WTC11 (cell line): ENCODE measurements at places on chromosomes 13 and 19.

- H3K36me3 ChIP-seq = no peaks in the 10 kb centered on the region
- no peaks in the 10 kb centered on the region for H3K4me1 ChIP-seq
- no peak for DNase-seq
- no peak overlapping the region for H3K4me3 ChIP-seq
- no peak overlapping the region for H3K27ac ChIP-seq
Measured at GRCh38 chr19:30328096-30328495, 44.1 kb upstream of the ZNF536 start.

DNA sequence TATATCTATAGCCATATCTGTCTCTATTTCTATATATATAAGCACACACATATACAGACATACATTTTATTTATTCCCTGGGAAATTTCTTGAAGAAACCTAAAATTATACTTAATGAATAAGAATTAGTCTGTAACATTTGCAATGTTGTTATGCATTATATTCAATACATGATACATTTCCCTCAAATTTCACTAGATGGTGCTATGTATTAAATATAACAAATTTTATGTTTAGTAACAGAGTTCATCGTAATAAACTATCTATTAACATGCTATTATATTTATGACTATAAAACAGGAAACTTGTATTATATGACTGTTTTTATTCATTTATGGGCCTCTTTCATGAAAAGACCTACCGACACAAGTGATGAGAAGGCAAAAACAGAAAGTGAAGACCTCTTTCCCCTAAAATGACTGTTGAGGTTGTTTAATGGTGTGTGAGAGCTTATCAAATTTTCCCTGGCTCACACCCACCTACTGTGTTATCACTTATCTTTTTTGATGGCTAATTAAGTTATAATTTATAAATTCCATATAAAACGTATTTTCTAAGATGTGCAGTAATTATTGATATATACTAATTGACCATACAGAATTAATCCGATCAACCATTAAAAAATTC lies 881.9 kb downstream of the SLITRK6 start:
- H3K27ac ChIP-seq = no peak overlapping the region
- H3K27me3 ChIP-seq = no peaks in the 10 kb centered on the region
- no peaks in the 10 kb centered on the region; the same call in 1 of the 2 replicates for H3K36me3 ChIP-seq
- no peak overlapping the region for H3K4me3 ChIP-seq
- peaks cover 8% of the 10 kb centered on the region; the same call in 1 of the 2 replicates for H3K4me1 ChIP-seq
- no peak for DNase-seq

GRCh38 chr19:14271840-14272239 lies 65.9 kb upstream of the ADGRL1 start:
- no peak for DNase-seq
- H3K27me3 ChIP-seq = peaks cover 18% of the 10 kb centered on the region
- H3K4me3 ChIP-seq = no peak overlapping the region
- H3K4me1 ChIP-seq = peaks cover 30% of the 10 kb centered on the region

- no peak overlapping the region for H3K4me3 ChIP-seq
- peak overlapping the region; percentile 76 for H3K27ac ChIP-seq
- peaks cover 15% of the 10 kb centered on the region for H3K36me3 ChIP-seq
Measured at GRCh38 chr13:90591927-90592268, 755.6 kb upstream of the MIR17HG start.

GRCh38 chr13:113527272-113527958 lies 36.9 kb upstream of the DCUN1D2 start:
- H3K27ac ChIP-seq = peak overlapping the region; percentile 61; the same call in 1 of the 2 replicates
- H3K36me3 ChIP-seq = peaks cover 33% of the 10 kb centered on the region
- no peaks in the 10 kb centered on the region for H3K27me3 ChIP-seq
- DNase-seq = no peak
